Fibroblast of villous mesenchyme (primary cell): ENCODE measurements at places on chromosomes 6 and 20.

DNA sequence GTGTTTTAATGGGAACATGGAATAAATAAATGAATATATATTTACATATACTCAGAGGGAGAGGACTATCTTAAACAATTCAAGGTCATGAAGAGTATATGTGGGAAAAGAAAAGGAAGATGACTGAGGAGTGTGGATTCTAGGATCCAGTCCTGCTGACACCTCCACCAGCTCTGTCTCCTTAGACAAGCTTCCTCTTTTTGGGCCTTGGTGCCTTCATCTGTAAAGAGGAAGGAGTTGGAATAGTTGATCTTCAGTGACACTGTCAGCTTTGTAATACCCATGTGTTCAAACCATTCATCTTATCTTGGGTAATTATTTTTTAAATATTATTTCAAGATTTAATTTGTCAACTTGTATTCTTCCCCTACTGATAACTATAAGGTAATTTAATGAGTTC, 338.0 kb downstream of the ADGRB3 start:
- no peak for DNase-seq

DNA sequence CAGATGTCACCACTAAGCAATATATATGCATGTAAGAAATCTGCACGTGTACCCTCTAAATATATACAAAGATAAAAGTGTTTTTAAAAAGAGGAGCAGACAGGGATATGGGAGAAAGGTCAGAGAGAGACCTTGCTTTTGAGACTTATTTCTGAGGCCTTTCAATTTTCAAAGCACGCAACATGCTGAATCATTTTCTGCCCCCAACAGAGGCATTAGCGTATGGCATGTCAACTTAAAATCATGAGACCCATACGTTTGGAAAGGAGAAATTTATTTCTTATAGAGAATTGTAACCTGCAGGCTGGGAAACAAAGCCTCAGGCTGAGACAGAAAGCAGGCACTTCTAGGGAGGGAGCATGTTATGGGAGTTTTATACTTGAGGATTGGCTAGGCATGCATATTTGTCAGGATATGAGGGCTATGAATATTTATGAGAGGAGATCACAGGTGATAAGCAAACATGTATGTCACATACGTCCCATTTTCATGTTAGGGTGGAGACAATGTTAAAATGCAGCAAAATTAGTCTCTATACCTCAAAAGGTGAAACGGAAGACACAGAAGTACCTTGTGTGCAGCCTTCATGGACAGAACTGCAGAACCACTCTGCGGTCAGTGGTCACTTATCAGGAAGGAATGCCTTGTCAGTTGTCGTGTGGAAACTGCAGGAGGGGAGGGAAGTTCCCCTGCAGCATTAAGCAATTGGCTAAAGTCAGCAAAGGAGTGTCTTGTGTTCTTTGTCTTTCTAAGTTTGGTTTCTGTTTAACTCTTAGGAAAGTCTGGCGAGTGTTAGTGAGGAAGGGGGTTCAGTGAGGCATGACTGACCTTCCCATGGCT, 6.3 kb upstream of the GABRR2 start:
- peak; percentile 74 for DNase-seq

DNA sequence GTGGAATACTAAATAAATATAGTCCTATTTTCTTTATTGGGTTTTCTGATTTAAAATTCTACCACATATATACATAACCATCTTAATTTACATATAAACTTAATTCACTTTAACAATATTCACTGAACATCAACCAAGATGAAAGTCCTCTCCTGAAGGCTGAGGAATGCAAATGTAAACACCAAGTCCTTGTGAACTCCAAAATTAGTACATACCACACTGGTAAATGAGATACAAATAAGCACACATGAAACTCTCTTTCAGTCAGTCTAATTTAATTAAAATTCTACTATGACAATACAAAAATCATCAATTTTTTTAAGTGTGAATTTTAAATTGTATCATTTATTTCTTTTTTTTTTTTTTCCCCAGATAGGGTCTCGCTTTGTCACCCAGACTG, 205.1 kb upstream of the RUNX2 start:
- DNase-seq = no peak

- peak; percentile 64 for DNase-seq
These were observed 7.3 kb downstream of the VWA7 start for GRCh38 chr6:31769684-31770371.

- DNase-seq = no peak
These were observed 166.3 kb downstream of the DTNBP1 start for GRCh38 chr6:15496345-15497131.
